Head of caudate nucleus (tissue), 42 donors: ENCODE measurements at places on chromosomes 1 and 21.
A peak's percentile ranks its signal among the peaks of the same experiment; 100 is the strongest.

DNA sequence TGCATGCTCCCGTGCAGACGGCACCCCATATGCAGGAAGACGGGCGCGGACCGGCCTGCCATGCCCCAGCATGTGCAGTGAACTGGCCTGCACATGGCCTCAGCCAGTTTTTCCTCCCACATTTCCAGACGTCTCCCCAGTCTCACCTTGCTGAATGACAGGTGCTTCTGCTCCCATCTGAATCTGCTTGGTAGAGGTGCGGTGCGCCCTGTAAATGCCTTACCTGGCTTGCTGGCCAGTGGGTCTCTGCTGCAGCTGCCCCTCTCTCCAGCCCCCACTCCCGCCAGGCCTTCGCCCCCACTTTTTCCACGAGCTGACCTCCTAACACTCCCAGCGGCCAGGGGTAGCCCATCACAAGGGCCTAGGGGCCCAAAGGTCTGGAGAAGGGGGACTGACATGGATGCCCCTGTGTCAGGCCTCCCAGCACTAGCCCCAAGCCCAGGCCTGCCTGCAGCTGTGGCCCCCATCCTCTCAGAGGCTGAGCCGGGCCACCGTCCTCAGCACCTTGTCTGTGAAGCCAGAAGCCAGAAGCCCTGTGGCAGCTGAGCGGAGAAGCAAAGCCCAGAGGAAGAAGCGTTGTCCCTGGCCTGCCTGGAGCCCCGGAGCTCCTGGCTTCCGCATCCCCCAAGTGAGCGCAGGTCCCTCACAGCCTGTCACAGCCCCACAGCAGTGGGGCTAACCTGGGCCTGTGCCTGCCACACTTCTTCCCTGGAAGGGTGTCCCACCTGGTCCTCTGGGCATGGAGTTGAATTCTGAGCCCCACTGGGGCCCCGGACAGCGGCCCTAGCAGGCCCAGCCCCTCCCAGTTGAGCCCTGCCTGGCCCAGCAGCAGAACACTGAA lies 3.7 kb upstream of the SLC19A1 start:
- DNase-seq = peak; percentile 6

DNA sequence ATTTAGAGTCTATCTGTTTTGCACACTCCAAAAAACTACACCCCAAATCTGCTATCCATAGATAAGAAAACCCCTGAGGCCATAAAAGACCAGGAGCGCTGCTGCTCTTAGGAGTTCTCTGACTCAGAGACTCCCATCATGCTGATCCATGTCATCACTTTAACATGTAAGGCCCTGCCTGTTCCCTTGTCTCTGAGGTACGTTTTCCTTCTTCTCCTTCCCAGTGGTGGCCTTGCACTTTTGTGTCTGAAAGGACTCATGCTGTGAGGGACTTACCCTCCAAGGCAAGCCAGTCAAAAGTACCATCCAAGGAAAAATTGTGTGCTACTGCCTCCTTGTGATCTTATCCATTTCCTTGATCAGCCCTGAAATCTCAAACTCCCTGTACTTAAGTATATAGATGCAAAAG lies 427.4 kb upstream of the NCAM2 start:
- no peak for DNase-seq

GRCh38 chr21:38416791-38417190 lies 81.5 kb downstream of the ERG start:
- no peak for DNase-seq

GRCh38 chr1:228735871-228736586 lies 750 bp downstream of the RHOU start:
- DNase-seq = no peak

DNA sequence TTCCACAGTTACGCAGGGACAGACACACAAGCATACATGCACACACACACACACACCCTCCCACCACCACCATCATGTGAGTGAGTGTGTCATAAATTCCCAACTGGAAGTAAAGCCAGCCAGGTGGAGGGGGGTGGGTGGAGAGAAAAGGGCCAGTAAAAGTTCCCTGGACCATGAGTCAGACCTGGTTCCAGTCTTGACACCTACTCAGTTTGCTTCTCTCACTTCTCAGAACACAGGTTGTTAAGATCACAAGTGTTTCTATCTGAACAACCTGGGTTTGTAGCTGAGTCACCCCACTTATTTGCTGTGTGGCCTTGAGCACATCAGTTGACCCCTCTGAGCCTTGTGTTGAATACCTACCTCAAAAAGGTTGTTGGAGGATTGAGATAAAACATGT lies 9.6 kb downstream of the EPHA10 start:
- no peak for DNase-seq

GRCh38 chr1:81412954-81413353 lies 387.8 kb upstream of the ADGRL2 start:
- DNase-seq = no peak

GRCh38 chr21:26686278-26686677 lies 113.2 kb upstream of the CYYR1 start:
- no peak for DNase-seq

GRCh38 chr21:28943631-28944030 lies 49.0 kb downstream of the LTN1 start:
- no peak for DNase-seq

DNA sequence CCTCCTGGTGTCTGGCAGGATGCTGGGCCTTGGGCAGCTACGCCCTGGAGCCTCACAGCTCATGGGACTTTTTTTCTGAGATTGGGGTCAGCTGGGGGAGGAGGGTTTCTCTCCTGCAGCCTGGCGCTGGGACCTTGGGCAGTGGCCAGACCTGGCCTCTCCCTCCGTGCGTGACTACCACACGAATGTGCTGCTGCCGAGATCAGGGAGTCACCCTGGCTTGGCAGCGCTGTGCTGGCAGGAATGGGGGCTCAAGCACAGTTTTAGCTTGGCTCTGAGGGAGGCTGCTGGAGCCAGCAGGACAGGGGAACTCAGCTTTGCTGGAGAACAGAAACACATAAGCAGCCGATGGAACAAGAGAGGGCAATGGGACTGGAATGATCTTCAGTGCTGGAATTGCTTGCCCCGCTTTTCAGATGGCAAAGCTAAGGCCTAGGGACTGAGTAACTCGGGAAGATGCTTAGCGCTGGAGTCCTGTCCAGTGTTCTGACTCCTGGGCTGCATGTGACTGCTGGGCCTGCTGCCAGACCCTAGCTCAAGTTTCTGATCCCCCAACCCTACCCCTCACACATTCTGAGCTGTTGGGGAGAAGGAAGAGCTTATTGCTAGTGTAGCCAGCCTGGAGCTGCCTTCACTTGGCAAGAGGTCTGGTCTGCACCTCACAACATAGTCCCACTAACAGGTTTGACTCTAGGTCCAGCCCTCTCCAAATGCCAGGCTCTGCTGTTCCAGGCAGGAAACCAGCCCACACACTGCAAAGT lies 69.9 kb downstream of the NAV1 start:
- no peak for DNase-seq

DNA sequence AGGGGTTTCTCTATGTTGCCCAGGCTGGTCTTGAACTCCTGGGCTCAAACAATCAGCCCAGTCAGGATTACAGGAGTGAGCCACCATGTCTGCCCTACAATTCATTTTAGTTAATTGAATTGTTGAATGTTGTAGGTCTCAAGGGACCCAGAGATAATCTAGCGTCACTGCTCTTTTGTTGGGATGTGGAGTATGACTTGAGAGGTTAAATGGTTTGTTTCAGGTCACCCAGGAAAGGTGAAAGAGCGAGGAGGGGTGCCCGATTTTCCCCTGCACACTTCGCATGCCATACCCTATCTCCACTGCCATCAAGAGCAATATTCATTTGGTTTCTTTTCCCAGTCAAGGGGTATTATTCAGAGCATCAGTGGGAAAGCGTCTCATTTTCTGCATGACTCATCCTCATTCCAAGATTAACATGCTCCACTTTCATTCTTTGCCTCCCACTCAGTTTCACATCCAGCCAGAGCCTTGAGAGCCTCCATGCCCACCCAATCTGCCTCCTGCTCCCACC lies 13.1 kb upstream of the SLC30A1 start:
- no peak for DNase-seq

GRCh38 chr1:111541721-111542120 lies 38.3 kb upstream of the ADORA3 start:
- DNase-seq = no peak

DNA sequence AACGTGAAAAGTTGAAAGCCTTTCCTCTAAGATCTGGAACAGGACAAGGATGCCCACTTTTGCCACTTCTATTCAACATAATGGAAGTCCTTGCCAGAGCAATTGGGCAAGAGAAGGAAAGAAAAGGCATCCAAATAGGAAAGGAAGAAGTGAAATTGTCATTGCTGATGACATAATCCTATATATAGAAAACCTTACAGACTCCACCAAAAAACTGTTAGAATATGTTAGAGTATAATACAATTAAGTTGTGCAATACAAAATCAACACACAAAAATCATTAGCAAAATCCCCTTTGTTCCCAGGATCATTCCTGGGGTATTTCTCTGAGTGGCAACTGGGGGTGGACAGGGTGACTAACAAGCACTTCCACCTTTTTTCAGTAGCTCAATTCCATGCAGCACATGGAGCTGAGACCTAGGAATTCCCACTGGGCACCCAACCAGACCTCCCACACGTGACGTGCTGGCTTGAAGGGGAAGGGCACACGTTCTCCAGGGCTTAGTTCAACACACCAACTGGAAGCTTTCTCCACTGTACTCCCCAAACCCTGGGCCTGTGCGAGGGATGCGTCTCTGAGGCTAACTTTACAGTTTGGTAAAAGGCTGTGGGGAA lies 9.6 kb downstream of the STUM start:
- no peak for DNase-seq

DNA sequence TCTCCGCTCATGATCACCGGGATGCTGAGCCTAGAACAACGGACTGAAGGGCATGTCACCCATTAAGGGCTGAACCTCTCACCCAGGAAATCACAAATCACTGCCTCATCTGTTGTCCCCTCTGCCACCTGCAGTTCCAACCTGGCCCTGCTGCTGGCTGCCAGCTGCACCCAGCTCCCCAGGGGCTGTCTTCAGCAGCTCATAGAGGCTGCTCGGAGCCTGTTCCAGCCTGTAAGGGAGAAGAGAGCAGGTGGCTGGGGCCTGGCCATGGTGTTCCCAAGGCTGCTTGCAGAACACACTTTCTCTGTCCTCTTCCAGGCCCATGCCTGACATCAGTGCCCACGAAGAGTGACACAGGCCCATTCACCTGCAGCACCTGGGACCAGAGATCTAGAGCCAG lies 44.5 kb upstream of the DISP3 start:
- no peak for DNase-seq

DNA sequence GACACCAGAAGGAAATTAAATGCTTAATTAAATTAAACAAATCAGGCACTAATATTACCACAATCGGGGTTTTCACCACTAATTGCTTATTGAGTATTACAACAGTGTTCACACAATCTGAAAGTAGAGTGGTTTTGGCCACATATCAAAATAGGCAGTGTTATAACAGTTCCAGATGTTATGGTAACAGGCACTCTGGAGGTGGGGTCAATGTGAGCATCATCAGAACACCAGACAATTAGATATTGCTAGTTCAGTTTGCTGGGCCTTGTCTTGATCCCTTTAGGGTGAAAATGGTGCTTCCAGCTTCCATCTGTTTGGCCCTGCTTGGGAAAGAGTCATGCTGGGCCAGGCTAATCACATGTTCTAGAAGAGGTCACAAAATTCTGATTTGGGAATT lies 14.5 kb upstream of the DDAH1 start:
- DNase-seq = no peak

DNA sequence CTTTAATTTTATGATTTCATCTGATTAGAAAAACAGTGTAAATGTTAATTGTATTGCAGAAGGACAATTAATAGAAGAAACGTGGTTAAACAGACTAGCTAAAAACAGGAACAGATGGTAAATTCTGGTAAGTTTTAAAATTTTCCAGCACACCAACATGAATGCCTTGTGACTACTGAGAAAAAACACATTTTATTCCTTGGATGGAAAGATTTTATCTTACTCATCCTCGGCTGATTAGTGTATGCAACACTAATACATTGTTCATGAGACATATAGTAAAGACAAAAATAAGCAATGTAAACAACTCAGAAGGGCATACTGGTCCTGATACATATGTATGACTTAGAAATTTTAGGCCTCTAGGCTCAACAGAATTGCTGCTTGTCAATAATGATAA lies 4.9 kb upstream of the AK5 start:
- no peak for DNase-seq

DNA sequence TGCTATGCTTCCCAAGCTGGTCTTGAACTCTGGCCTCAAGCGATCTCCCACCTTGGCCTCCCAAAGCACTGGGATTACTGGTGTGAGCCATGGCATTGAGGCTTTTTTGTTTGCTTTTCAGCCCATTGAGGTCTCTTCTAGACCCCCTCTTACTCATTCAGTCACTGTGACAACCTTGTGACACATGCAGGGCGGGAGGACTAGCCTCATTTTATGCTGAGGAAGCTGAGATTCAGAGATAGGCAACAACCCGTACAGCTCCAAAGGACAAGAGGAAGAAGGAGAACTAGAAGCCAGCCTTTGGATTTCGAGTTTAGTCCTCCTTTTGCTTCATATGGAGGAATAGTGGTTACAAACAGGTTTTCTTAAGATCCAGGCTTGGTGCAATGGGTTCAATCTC lies 83.9 kb upstream of the WDR26 start:
- no peak for DNase-seq

DNA sequence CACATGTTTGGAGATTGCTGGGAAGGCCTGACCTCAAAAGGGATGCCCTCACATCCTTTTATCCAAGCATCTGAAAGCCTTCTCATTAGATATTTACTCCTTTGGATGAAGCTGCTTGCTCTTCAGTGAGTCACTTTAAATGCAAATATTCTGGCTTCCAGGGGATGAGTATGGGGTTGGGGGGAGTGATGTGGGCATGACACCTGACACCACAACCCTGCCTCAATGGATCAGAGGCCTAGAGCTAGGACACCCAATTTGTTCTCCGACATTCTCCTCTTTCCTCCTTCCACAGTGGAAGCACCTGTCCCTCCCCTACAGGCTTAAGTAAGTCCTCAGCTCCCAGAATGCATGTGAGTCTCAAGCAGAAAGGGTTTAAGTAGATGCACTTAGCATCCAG lies 238.3 kb downstream of the OMA1 start:
- no peak for DNase-seq

DNA sequence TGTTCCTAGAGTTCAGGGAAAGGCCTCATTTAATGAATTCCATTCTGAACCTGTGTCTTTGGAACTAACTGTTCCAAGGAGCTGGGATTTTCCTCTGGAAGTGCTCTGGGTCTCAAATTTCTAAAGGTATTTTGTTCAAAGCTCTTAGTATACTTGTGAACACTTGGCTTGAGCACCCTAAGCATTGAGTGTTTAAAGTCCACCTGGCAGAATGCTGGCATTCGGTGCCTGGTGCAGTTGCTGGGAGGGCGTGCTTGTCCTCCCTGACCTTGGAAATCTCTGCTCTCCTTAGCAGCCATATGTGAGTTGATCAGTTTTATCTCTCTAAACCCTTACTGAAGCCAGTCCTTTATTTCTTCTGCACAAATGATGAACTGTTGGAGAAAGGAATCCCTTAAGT lies 3.0 kb downstream of the MTARC2 start:
- no peak for DNase-seq
